ENCODE measurements at places on chromosomes 1 and 21.

DNA sequence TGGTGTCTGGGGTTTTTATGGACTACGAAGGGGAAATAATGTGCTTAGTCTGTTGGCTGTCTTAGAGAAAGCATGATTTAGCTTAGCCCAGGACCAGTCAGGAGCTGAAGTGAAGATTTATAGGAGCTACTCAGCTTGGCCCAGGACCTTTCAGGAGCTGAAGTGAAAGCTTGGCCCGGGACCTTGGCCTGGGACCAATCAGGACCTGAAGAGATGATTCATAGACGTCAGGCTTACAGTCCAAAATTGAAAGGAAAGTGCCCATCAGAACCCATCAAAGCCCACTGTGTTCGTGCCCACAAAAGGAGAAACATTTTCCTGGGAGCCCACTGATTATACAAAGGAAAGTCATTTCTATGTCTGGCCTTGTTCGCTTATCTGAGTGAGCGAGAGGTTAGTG is 35.6 kb downstream of the MSTO1 start:
- DNase-seq: no peak

- no peak for DNase-seq
These were observed 14.5 kb downstream of the NT5C1A start for GRCh38 chr1:39657402-39657801.

GRCh38 chr1:197838836-197839235 is 63.6 kb upstream of the DENND1B start:
- no peak for DNase-seq

DNA sequence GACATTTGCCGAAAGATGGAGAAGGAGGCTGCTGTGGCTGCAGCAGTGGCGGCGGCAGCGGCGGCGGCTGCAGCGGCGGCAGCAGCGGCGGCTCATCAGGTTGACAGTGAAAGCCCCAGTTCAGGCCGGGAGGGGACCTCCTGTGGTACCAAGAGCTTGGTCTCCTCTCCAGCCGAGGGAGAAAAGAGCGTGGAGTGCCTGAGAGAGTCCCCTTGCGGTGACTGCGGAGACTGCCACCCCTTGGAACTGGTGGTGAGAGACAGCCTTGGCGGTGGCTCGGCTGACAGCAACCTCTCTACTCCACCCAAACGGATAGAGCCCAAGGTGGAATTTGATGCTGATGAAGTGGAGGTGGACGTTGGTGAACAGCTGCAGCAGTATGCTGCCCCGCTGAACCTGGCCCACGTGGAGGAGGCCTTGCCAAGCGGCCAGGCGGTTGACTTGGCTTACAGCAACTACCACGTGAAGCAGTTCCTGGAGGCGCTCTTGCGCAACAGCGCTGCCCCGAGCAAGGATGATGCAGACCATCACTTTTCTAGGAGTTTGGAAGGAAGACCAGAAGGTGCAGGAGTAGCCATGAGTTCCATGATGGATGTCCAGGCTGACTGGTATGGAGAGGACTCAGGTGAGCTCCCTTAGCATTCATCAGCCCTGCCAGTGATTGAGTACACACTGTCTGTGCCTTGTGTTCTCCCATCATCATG is 6.3 kb downstream of the ZBTB8B start:
- no peak for DNase-seq

DNA sequence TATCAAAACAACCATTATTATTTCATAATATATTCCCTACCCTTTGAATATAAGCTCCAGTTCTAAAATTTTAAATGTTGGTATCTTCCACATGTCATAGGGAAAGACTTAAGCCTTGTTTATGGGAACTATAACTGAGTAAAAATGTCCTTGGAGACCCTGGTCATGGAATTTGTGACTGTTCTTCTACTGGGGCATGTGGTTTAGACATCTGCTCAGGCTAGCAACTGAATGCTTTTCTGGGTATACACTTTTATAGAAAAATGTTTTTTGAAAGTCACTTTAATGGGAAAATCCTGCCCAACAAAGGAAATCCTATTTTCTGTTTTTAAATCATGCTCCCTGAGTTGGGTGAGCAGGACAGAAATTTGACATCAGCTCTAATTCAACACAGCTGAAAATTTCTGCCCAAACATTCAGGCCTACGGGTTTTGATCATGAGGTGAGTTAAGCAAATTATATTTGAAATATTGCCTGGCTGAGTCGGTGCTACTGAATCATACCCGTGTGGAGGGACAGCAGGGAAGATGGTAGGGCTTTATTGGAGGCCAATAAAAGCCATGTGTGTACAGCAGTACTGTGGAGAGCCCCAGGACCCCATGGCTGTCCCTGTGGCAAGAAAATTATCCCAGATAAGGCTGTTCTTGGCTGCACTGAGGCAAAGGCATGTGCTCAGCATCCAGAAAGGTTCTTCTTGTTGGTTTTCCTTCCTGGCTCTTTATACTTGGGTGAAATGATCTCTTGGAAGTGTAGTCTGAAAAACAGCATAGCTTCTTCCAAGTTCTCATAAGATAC is 391.8 kb downstream of the DISC1 start:
- no peak for DNase-seq

- DNase-seq: peak; percentile 12
These were observed 21.2 kb upstream of the PRKACB start for GRCh38 chr1:84122780-84123382.

GRCh38 chr1:214676747-214677146 is 73.8 kb downstream of the CENPF start:
- DNase-seq: no peak

DNA sequence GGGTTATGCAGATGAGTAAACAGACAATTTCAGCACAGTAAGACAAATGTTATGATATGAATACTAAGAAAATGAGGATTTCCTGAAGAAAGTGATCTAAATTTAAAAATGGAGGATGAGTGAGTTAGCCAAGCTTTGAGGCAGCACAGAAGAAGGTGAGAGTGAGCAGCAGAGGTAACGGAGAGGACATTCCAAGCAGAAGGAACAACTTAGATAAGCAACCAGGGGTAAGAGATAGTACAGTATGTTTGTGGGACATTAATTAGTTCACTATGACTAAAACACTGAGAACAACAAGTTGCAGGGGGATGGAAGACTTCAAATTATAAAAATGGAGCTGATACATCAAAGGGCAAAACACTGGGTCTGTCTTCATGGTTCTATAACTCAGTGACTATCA is 22.8 kb downstream of the PRPF38A start:
- no peak for DNase-seq

DNA sequence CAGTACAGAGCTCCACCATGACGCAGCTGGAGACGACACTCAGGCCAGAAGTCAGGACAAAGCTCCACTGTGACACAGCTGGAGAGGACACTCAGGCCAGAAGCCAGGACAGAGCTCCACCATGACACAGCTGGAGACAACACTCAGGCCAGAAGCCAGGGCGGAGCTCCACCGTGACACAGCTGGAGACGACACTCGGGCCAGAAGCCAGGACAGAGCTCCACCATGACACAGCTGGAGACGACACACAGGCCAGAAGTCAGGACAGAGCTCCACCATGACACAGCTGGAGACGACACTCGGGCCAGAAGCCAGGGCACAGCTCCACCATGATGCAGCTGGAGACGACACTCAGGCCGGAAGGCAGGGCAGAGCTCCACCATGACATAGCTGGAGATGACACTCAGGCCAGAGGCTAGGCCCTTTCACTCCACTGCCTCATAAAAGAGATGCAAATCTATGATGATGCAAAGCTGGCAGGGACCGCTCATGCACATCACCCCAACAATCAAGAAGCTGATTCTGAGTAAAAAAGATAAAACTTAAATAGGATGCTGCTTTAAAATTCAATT is 13.6 kb upstream of the OR2B11 start:
- no peak for DNase-seq

Measured in stimulated activated CD8-positive, alpha-beta memory T cell treated with anti-CD3 and anti-CD28 coated beads, Interleukin-4, amount 100 ng/mL, for 4 hours (primary cell).